ENCODE measurements at places on chromosomes 13 and 19. TPM values are rescaled to one million over a fixed set of nuclear protein-coding genes. Genes with fewer than 3 reads are reported as not detected.

- DNase-seq = no peak
These were observed 11.7 kb upstream of the SPACA6 start for GRCh38 chr19:51681286-51681941.

DNA sequence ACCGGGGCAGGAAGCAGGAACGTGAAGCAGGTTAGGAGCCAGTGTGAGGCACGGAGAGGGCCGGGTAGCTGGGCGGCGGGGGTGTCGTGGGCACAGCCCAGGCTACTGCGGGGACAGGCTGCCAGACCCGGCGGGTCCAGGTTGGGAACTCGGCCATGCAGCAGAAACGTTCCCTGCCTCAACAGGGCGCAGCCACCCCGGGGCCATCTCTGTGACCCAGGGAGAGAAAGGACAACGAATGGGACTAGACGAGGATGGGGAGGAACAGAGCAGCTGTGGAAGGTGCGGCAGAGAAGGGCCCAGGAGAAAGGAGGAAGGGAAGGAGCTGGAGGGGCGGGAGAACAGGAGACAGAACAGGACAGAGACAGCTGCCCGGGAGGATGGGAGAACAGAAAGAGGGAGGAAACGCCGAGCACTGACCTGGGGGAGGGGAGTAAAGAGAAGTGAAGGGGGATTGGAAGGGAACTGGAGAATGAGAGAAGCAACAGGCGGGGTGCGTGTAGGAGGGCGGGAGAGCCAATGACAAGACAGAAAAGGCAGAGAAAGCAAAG, 12.9 kb upstream of the GARIN5A start:
- DNase-seq = no peak

DNA sequence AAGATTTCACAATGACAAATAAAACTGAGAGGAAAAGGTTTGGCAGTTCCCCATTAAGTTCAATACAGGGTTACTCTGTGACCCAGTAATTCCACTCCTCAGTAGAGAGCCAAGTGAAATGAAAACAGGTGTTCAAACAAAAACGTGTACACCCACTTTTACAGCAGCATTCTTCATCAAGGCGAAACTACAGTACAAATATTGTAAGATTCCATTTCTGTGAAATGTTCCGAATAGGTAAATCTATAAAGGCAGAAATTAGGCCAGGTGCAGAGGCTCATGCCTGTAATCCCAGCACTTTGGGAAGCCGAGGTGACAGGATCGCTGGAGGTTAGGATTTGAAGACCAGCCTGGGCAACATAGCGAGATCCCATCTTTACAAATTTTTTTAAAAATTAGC, 8.9 kb upstream of the GDF15 start:
- DNase-seq = no peak

DNA sequence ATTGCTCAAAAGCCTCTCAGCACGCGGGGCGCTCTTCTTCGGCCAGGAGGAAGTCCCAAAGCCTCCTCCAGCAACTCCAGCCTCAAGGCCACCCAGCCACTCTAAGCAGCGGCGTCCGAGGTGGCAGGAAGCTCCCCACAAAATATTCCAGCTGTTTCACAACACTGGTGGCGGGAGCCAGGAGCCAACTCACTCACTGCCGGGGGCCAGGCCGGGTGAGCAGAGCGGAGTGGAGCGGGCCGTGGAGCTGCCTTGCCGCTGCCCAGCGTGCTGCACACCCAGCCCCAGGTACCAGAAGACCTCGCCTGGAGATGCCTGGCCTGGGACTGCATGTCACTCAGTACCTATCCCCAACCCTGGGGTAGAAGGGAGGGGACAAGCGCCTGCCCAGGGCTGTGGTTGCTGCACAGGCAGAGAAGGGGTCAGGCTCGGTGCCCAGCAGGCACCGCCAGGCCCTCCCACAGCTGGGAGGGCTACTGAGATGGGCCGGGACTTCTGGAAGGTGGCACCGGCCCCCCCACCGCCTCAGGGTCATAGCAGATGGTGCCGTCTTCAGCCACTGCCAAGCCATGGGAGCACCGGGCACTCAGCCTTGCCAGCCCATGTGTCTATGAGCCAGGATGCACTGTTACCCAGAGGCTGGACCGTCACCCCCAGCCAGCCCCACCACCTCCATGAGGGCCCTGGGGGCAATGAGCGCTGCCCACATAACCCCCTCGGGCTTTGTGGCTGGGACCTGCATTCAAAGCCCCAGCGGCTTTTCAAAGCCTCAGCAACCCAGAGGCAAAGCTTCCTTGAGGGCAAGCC, 59.2 kb downstream of the MLLT1 start:
- no peak for DNase-seq

Gene RUBCNL
- 3.7 TPM for total RNA-seq

Gene GPR183
- total RNA-seq = 38.8 TPM

GRCh38 chr13:41970022-41970421, 9.1 kb upstream of the VWA8 start:
- no peak for DNase-seq

- DNase-seq = no peak
These were observed 10.3 kb downstream of the PALM start for GRCh38 chr19:718991-719512.

- DNase-seq = no peak
These were observed 39.6 kb downstream of the C13orf42 start for GRCh38 chr13:51071493-51071892.

- DNase-seq = no peak
These were observed 19.6 kb upstream of the CEACAM1 start for GRCh38 chr19:42547929-42548328.

Gene GPR12
- total RNA-seq = not detected

DNA sequence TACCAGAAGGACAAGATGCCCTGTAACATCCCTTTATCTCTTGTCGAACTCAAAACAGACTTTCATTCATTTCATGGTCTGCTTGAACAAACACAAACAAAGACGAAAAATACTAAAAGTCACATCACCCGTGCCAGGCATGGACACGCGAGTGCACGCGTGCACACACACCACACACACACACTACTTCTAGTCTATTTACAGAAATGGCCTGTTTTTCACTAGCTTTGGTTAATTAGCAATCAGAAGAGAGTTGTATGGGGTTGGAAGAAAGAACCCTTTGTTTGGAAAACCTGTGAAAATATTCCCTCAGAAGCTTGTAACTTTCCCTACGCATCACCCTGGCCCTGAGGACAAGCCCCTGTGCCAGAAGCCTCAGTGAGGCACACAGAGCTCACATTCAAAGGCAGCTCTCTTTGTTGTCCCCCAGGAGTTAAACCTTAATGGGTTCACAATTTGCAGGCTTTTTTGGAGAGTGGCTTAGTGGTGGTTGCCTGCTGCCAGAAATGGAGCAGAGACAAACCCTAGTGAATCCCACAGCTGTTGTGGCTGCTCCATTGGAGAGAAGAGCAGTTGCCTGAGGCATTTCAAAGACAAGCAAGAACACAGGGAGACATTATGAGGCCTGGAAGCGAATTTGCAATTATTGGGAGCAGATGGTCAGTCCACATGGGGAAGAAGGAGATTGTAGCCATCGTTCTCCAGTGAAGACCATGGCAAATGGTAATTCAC, 55.9 kb downstream of the STARD13 start:
- DNase-seq = no peak

Gene CTXN1
- total RNA-seq = 0.43 TPM

DNA sequence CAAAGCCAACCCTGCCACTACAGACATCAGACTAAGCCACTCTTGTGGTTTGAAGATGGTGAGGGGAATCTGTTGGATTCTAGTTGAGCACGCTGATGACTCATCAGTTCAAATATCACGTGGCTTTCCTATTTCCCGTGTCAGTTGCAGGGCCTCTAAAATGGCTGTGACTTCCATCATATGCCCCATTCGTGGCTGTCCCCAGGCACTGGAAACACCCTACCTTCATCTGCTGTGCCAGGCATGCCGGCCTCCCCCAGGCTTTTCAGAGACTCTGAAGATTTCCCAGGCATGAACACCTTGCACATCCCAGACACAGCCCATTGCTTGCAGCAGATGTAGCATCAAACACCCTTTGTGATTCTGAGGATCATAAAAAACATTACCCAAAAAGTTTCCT, 659.9 kb downstream of the UQCRFS1 start:
- peak; percentile 17 for DNase-seq

GRCh38 chr19:13016628-13017305, 21.5 kb downstream of the NFIX start:
- no peak for DNase-seq

Gene TMIGD2
- total RNA-seq = 19.9 TPM

Gene SHISA2
- total RNA-seq = 0.52 TPM

Gene CYP4F2
- total RNA-seq = not detected

DNA sequence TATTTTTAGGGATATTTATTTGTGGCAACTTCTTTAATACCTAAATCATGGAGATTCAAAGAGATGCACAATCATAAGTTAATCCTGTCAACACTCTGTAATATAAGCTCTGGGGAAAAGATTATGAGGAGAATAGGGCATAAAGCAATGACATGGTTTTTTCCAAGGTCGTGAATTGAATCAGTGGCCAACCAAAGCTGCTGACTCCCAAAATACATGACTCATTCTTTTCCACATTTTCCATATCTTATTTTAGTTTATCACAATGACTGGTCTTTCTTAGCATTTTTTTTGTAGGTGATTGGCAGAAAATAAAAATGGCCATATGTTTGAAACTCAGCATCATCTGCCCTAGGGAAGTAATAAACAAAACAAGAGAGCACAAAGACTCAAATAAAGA, 28.5 kb upstream of the RBM26 start:
- DNase-seq = no peak

DNA sequence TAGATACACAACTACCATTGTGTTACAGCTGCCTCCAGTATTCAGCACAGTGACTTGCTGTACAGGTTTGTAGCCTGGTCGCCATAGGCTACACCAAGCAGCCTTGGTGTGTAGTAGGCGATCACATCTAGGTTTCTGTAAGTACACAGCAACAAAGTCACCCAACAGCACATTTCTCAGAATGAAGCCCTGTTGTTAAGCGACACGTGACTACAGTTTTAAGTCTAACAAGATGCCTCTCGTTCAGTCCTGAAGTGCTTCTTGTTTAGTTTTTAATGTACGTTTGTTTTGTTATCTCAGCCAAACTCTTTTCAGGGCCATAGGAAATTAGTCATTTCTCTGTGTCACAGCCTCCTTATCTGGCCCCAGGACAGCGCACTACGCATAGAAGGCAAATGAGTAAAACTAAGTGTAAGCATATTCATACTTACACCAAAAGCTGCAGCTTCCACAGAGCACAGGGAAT, 50.0 kb upstream of the GPR183 start:
- DNase-seq = peak; percentile 84

Gene GPI
- 553 TPM for total RNA-seq

Gene SMIM44
- total RNA-seq = not detected

Gene PVR
- total RNA-seq = 8.9 TPM

DNA sequence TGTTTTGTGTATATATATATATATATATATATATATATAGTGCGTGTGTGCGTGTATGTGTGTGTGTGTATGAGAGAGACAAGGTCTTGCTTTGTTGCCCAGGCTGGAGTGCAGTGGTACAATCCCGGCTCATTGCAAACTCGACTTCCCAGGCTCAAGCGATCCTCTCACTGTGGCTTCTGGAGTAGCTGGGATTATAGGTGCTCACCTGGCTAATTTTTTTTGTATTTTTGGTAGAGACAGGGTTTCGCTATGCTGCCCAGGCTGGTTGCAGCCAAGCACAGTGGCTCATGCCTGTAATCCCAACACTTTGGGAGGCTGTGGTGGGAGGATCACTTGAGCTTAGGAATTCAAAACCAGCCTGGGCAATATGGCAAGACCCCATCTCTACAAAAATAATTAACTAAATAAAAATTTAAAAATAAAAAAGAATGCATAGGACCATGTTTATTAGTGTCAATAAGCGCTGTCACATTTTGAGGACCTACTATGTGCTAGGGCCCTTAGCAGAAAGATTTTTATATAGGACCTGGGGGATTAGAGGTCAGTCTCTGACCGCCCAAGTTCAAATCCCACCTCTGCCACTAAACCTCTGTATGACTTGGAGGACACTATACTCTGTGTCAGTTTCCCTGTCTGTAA, 1.8 kb downstream of the PVR start:
- DNase-seq = no peak

- DNase-seq = no peak
These were observed 21.2 kb downstream of the INSR start for GRCh38 chr19:7272856-7273578.

DNA sequence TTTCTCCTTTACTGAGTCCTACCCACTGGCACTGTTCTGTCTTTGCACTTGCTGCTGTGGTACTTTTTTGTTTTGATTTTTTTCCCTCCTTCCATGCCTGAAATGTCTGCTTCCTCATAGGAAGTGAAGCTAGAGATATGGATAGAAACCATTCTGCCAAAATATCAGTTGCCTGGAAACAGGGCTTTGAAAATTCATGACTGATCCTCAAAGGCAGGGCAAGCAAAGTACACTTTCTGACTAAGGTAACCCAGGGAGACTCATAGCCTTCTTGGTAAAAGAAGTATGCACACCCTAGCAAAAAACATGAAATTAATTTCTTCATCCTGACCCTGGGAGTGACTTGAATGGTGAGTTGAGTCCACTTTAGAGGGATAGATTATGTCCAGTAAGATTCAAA, 329.8 kb downstream of the MYO16 start:
- no peak for DNase-seq

Gene RDH8
- not detected for total RNA-seq

- peak; percentile 25 for DNase-seq
These were observed 546.6 kb downstream of the DACH1 start for GRCh38 chr13:71320452-71320851.

GRCh38 chr13:51584731-51585672, 740 bp downstream of the WDFY2 start:
- DNase-seq = peak; percentile 64

Gene GPR4
- not detected for total RNA-seq

- DNase-seq = no peak
These were observed 6.2 kb upstream of the PRKCG start for GRCh38 chr19:53875602-53876325.

- no peak for DNase-seq
These were observed 309.5 kb downstream of the TEX29 start for GRCh38 chr13:111629926-111630325.

- DNase-seq = no peak
These were observed 96.8 kb upstream of the DOCK9 start for GRCh38 chr13:99074693-99075092.

DNA sequence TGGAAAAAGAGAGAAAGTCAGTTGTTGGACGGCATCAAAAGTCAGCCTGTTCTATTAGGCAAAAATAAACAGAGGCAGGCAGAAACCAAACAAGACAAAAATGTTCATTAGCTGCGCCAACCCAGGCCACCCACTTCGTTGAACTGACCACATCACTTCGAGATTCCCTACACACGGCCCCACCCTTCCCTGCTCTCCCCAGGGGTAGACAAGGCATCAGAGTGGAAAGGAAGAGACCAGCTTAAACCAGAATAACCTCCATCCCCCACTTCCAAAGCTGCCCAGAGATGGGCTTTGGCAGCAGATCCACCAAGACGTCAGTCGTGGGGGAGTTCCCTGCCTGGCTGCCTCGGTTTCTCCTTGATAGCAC, 204.6 kb upstream of the TSHZ3 start:
- DNase-seq = no peak

DNA sequence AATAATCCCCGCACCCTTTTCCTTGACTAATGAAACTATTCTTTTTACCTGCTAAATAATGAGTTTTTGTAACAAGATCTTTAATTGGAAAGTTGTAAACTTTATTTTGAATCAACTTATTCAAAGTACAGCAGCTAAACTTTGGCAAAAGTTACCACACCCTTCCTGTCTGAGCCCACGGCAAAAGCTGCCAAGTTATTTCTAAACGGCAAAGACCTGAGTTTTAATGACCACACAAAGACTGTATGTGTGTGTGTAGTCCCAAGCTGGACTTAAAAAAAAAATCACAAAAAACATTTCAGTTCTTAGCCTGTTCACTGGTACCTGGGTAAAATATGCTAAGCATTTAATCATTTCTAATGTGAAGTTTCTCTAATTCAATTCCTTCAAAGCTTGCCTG, 60.7 kb downstream of the ZAR1L start:
- no peak for DNase-seq

Gene ZIC5
- not detected for total RNA-seq

Gene EDNRB
- total RNA-seq = not detected
